Cardiac fibroblast (primary cell): ENCODE measurements at places on chromosomes 7 and 10.

GRCh38 chr10:97821308-97822038 lies 28.2 kb upstream of the GOLGA7B start:
- DNase-seq, result no peak

GRCh38 chr7:5420881-5421713 lies 2.5 kb downstream of the TNRC18 start:
- no peak for DNase-seq

GRCh38 chr10:29323367-29323766 lies 34.5 kb downstream of the LYZL1 start:
- DNase-seq, result no peak

DNA sequence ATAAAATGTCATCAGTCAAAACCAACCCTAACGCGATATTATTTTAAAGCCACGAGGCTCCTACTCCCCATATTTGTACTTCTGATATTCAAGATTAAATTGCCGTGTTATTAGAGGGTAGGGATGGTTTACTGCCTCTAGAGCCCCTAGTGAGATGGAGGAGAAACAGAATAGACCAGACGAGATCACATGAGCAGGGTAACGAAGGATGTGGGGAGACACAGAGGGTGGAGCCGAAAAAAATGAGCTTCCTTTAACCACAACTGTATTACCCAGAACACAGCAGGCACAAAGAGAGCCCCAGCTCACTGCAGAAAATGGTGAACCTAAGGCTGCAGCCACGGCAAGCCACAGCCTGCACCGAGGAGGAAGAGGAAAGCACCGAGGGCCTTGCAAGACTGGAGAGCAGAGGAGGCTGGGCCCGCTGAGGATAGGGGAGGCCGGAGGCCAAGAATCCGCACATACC lies 14.3 kb downstream of the ZC3HAV1 start:
- no peak for DNase-seq

- DNase-seq, result peak; percentile 45
Measured at GRCh38 chr10:33229252-33229948, 105.1 kb downstream of the NRP1 start.

DNA sequence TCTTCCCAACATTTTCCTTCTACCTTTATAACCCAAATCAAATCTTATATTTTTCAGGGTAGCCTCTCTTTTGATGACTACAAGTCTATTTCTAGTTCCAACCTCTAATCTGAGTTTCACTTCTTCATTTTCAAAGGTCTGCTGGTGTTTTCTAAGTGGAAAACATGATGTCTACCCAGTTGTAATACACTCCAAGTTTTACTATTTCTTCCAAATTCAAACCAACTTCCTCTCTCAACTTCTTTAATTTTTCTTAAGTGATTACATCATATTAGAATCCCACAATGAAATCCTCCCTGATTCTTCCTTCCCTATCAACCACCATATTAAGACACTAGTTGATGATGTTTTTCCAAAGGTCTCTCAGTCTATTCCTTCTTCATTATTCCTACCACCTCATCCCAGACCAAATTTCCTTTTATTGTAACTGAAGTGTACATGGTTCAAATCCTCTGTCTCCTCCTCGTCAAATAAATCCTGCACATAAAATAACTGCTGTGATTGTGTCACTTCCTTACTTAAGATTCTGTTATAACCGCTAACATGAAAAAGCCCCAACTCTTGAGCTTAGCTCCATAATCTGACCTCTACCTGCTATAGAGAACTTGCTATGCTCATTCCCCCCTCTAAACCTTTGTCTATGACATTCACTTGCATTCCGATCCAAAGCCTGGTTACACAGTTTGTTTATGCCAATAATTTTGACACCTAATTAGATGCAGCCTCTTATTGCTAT lies 12.7 kb downstream of the TAS2R38 start:
- DNase-seq, result no peak

- DNase-seq, result no peak
Measured at GRCh38 chr7:25864511-25864910, 287.5 kb upstream of the NFE2L3 start.

GRCh38 chr7:11541330-11541729 lies 290.7 kb downstream of the THSD7A start:
- no peak for DNase-seq

- no peak for DNase-seq
Measured at GRCh38 chr10:24288581-24288980, 79.6 kb downstream of the KIAA1217 start.

- DNase-seq, result no peak
Measured at GRCh38 chr7:55180963-55181542, 162.2 kb downstream of the EGFR start.

DNA sequence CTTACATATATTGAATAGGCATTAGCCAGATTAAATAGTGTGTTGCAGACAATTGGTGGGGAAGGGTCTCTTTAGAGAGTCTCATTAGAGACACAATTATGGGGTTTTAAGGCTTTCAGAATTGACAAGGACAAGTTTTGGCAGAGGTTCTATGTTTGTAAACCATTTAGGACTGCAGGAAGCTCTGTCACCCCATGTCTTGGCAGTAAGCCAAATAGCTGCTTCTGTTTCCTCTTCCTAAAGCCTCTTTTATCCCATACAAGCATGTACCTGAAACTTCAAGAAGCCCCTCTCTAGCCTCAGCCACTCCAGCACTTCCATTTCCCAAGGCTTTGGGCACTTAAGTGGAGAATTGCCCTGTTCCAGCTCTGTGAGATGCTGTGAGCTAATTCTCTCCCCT lies 21.8 kb upstream of the LRRC4 start:
- DNase-seq, result peak; percentile 53

DNA sequence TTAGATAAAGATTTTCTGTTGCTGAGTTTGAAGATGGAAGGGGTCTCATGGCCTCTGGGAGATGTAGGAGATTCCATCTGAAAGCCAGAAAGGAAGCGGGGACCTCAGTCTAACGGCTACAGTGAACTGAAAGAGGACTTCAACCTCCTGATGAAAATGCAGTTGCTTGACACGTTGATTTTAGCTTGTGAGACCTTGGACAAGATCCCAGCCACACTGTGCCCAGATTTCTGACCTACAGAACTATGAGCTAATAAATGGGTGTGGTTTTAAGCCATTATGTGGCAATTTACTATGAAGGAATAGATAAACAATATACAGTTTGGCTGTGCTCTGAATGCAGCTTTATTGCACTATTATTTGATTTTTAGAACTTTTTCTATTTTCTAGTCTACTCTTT lies 342.3 kb upstream of the SEMA3D start:
- peak; percentile 28 for DNase-seq

DNA sequence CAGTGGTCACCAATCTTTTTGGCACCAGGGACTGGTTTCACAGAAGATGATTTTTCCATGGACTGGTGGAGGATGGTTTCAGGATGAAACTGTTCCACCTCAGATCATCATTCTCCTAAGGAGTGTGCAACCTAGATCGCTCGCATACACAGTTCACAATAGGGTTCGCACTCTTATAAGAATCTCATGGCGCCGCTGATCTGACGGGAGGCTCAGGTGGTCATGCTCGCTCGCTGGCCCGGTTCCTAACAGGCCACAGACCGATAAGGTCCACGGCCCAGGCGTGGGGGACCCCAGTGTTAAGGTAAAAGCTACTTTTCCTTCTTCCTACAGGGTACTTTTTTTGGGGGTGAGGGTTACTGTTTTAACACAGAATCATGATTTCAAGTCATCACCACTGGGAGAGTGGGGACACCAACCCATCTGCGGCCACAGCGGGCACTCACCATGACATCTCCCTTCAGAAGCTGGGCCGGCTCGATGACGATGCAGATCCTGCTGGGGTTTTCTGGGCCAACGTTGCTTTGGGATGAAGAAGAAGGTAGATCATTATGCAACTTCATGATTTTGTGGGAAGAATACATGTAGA lies 170.5 kb downstream of the TNS3 start:
- DNase-seq, result no peak

GRCh38 chr10:114751856-114752255 lies 69.7 kb upstream of the FHIP2A start:
- DNase-seq, result peak; percentile 60

GRCh38 chr7:121105262-121105661 lies 116.8 kb downstream of the CPED1 start:
- no peak for DNase-seq
